Chondrocyte (in vitro differentiated cells): ENCODE measurements at places on chromosomes 1 and 21. TPM values are rescaled to one million over a fixed set of nuclear protein-coding genes. Genes with fewer than 3 reads are reported as not detected.

Gene COL16A1
- 230 to 272 TPM (median 262 TPM) in 3 replicates for total RNA-seq

GRCh38 chr1:29408831-29409605 lies 172.7 kb downstream of the PTPRU start:
- H3K36me3 ChIP-seq, result no peaks in the 10 kb centered on the region
- DNase-seq, result no peak
- no peak overlapping the region for H3K27ac ChIP-seq
- H3K4me3 ChIP-seq, result no peak overlapping the region
- H3K27me3 ChIP-seq, result peaks cover 27% of the 10 kb centered on the region

DNA sequence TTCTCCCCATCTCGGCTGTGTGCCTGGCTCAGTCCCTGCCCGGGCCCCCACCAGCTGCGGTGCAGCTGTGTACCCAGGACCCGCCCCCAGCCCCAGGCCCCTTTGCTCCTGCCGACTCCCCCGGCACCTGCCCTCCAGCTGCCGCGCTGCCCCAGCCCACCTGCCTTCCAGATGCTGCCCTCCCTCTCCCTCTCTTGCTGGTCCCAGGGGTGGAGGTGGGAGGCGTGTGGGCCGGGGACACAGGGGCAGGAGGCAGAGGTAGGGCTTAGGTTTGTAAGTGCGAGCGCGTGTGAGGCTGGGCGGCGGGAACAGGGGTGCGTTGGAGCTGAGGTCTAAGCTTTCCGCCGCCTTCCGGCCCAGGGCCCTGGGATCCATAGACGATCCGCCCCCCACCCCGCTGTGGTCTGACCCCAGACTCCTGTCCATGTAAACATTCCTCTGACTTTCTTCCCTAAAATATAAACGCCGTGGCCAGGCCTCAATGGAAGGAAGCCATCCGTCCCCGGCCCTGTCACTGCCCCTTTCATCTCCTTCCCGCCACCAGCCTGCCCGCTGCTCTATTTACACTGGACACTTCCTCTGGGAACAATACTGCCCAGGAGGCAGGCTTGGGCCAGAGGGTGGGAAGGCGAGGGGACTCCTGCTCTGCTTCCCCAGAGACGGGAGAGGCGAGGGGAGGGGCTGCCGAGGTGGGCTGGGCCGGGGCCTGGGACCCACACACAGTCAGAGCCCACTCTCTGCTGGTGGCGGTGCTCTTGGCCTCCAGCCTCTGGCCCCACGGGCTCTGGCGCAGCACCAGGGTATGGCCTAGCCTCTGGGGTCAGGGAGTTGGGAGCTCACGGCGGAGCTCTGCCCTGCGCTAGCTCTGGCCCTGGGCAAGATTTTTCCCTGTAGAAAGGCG lies 128.3 kb downstream of the CASZ1 start:
- no peak overlapping the region for H3K4me3 ChIP-seq
- no peaks in the 10 kb centered on the region for H3K27me3 ChIP-seq
- H3K36me3 ChIP-seq, result no peaks in the 10 kb centered on the region
- peaks cover 5% of the 10 kb centered on the region for H3K4me1 ChIP-seq
- no peak for DNase-seq

GRCh38 chr21:38114717-38115333 lies 142.0 kb upstream of the KCNJ15 start:
- no peak overlapping the region for H3K4me3 ChIP-seq
- peaks cover 3% of the 10 kb centered on the region for H3K27me3 ChIP-seq
- no peaks in the 10 kb centered on the region for H3K36me3 ChIP-seq
- H3K4me1 ChIP-seq, result no peaks in the 10 kb centered on the region
- no peak overlapping the region for H3K27ac ChIP-seq
- no peak for DNase-seq

Gene RBM11
- total RNA-seq, result not detected in 3 replicates

GRCh38 chr1:154821083-154821482 lies 49.0 kb downstream of the KCNN3 start:
- no peak overlapping the region for H3K4me3 ChIP-seq
- H3K4me1 ChIP-seq, result no peaks in the 10 kb centered on the region
- no peaks in the 10 kb centered on the region for H3K27me3 ChIP-seq
- H3K36me3 ChIP-seq, result no peaks in the 10 kb centered on the region

- DNase-seq, result no peak
- H3K27me3 ChIP-seq, result peaks cover 5% of the 10 kb centered on the region
- peaks cover 7% of the 10 kb centered on the region for H3K4me1 ChIP-seq
- H3K27ac ChIP-seq, result no peak overlapping the region
- no peak overlapping the region for H3K4me3 ChIP-seq
Observed at GRCh38 chr1:30782361-30783255, 25.0 kb upstream of the LAPTM5 start.

DNA sequence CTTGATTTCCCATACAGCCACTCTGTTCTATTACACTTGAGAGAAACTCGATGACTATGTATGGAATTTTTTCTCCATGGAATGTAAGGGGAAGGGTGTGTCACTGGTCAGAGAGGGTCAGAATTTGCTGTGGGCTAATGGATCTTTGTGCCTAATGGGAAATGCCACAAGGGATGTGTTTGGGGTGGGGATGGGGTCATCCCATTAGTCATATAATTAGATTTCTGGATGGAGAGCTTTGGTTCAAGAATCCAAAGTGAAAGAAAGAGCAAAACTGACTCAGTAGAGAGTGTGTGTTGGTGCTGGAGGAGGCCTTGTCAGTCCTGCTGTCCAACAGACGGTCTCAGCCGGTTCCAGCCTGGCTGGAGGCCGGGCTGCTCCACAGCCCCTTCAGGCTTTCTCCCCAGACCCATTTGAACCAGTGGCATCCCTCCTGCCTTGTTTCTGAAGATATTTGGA lies 86.4 kb downstream of the LAMC2 start:
- no peak overlapping the region for H3K4me3 ChIP-seq
- H3K4me1 ChIP-seq, result peaks cover 46% of the 10 kb centered on the region
- H3K36me3 ChIP-seq, result no peaks in the 10 kb centered on the region
- DNase-seq, result no peak
- H3K27me3 ChIP-seq, result no peaks in the 10 kb centered on the region

GRCh38 chr1:245483247-245483646 lies 328.5 kb downstream of the KIF26B start:
- DNase-seq, result no peak
- H3K4me3 ChIP-seq, result no peak overlapping the region
- peaks cover 12% of the 10 kb centered on the region for H3K4me1 ChIP-seq
- H3K27me3 ChIP-seq, result no peaks in the 10 kb centered on the region
- no peak overlapping the region for H3K27ac ChIP-seq

Gene VSIG8
- total RNA-seq, result not detected in 3 replicates

DNA sequence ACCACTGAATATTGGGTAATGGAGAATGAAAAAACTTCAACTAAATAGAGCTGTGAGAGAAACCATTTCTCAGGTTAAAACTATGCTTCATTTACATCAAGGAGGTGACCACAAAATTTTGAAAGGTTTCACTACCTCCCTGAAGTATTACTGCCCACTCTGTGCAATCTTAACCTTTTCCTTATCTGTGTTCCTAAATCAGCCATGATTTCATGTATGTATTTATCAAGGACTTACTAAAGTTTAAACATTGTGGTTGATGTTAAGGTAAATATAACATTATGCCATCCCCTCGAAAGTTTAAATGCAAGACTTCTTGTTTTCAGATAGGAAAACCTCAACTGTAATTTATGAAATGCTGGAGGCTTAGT lies 84.4 kb downstream of the CLEC20A start:
- peaks cover 13% of the 10 kb centered on the region for H3K36me3 ChIP-seq
- no peak for DNase-seq
- peaks cover 10% of the 10 kb centered on the region for H3K4me1 ChIP-seq
- no peak overlapping the region for H3K27ac ChIP-seq
- H3K27me3 ChIP-seq, result no peaks in the 10 kb centered on the region

DNA sequence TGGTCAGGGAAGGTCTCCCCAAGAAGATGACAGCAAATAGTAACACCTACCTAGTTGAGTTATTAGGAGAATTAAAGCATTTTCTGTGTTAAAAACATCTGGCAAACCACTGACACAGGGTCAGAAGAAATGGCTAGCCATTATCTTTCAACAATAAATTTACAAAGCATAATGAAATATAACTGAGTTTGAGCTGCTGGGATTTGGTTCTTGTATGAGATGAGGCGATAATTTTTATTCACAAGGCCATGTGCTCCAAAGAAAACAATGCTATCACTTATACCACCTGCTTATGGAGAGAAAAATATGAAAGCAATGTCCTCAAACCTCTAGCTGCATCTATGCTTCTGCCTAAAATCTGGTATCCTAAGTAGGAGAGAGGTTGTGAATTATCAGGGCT lies 202.3 kb downstream of the CRB1 start:
- no peak for DNase-seq
- H3K4me1 ChIP-seq, result peaks cover 45% of the 10 kb centered on the region
- H3K4me3 ChIP-seq, result no peak overlapping the region
- peaks cover 2% of the 10 kb centered on the region for H3K36me3 ChIP-seq
- no peak overlapping the region for H3K27ac ChIP-seq
- no peaks in the 10 kb centered on the region for H3K27me3 ChIP-seq

- H3K27me3 ChIP-seq, result no peaks in the 10 kb centered on the region
- H3K27ac ChIP-seq, result no peak overlapping the region
- no peak for DNase-seq
- no peaks in the 10 kb centered on the region for H3K36me3 ChIP-seq
- no peak overlapping the region for H3K4me3 ChIP-seq
- peaks cover 10% of the 10 kb centered on the region for H3K4me1 ChIP-seq
Observed at GRCh38 chr21:35015435-35016024, 33.6 kb downstream of the RUNX1 start.

Gene PKLR
- total RNA-seq, result not detected in 3 replicates

- no peaks in the 10 kb centered on the region for H3K36me3 ChIP-seq
- H3K4me1 ChIP-seq, result peaks cover 22% of the 10 kb centered on the region
- H3K27ac ChIP-seq, result no peak overlapping the region
- H3K27me3 ChIP-seq, result no peaks in the 10 kb centered on the region
- no peak for DNase-seq
- no peak overlapping the region for H3K4me3 ChIP-seq
Observed at GRCh38 chr1:87074001-87074795, 159.8 kb downstream of the HS2ST1 start.

Gene CRP
- total RNA-seq, result not detected in 3 replicates

Gene TAGLN2
- 222 to 392 TPM (median 388 TPM) in 3 replicates for total RNA-seq

DNA sequence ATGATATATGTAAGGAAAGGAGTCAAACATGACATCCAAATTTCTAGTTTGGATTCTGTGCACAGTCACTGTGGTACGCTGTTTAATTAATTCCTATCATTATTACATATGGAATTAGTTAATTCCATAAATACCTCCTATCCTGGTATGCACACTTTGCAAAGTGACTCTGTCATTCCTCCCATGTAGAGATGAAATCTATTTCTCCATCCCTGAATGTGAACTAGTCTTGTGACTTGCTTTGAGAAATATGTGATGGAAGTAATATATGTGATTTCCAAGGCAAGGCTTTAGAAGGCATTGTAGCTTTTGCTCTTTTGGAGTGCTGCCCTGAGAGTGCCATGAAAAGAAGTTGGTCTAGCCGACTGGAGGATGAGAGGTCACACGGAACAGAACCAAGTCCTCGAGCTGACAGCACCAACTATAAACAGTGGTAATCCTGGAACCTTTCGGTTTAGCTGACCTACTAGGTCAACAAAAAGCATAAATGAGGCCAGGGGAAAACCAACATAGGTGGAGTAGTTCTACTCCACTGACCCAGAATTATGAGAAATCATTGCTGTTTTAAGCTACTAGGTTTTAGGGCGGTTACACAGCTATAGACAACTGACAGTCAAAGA lies 1.5 kb downstream of the SELENOF start:
- H3K27ac ChIP-seq, result peak overlapping the region; percentile 71
- peaks cover 46% of the 10 kb centered on the region for H3K4me1 ChIP-seq
- peaks cover 7% of the 10 kb centered on the region for H3K36me3 ChIP-seq
- no peaks in the 10 kb centered on the region for H3K27me3 ChIP-seq
- H3K4me3 ChIP-seq, result no peak overlapping the region

GRCh38 chr1:227437495-227438008 lies 119.3 kb upstream of the CDC42BPA start:
- peaks cover 22% of the 10 kb centered on the region for H3K4me1 ChIP-seq
- H3K36me3 ChIP-seq, result no peaks in the 10 kb centered on the region
- H3K4me3 ChIP-seq, result peak overlapping the region; percentile 14
- H3K27ac ChIP-seq, result no peak overlapping the region
- no peaks in the 10 kb centered on the region for H3K27me3 ChIP-seq

GRCh38 chr1:20367626-20368025 lies 77.0 kb downstream of the VWA5B1 start:
- no peak overlapping the region for H3K4me3 ChIP-seq
- DNase-seq, result no peak
- H3K4me1 ChIP-seq, result peaks cover 10% of the 10 kb centered on the region
- peaks cover 57% of the 10 kb centered on the region for H3K27me3 ChIP-seq

- no peaks in the 10 kb centered on the region for H3K27me3 ChIP-seq
- H3K4me3 ChIP-seq, result no peak overlapping the region
- H3K4me1 ChIP-seq, result peaks cover 35% of the 10 kb centered on the region
- H3K36me3 ChIP-seq, result no peaks in the 10 kb centered on the region
Observed at GRCh38 chr1:224730965-224731364, 114.8 kb downstream of the CNIH3 start.

DNA sequence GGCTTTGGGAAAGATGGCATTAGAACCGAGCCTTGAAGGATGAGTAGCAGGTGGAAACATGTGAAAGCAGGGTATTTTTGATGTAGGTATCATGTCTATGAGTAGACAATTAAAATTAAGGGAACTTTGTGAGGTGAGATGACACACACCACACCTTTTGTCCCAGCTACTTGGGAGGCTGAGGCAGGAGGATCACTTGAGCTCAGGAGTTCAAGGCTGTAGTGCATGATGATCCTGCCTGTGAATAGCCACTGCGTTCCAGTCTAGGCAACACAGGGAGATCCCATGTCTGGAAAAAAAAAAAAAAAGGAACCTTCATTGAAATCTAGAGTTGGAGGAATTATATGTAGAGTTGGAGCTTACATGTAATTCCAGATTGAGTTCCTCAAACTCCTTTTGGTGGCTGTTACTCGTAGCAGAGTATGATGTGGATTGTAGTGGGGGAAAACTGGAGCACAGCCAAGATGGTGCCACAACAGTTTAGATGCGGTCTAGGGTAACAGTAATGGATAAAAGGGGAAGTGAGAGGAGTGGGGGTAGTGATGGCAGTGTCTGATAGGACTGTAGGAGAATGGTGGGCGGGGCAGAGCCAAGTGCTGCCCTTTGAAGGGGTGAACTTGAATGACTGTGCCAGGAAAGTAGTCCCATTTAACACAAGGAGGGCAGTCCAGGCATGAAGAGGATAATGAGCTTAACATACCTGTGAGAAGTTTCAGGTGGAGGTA lies 17.4 kb downstream of the AK4 start:
- peaks cover 5% of the 10 kb centered on the region for H3K36me3 ChIP-seq
- H3K27me3 ChIP-seq, result no peaks in the 10 kb centered on the region
- no peak overlapping the region for H3K27ac ChIP-seq
- no peak for DNase-seq
- H3K4me3 ChIP-seq, result no peak overlapping the region

- peaks cover 11% of the 10 kb centered on the region for H3K4me1 ChIP-seq
- H3K36me3 ChIP-seq, result no peaks in the 10 kb centered on the region
- no peak overlapping the region for H3K27ac ChIP-seq
- no peaks in the 10 kb centered on the region for H3K27me3 ChIP-seq
- H3K4me3 ChIP-seq, result no peak overlapping the region
Observed at GRCh38 chr1:162977944-162978568, 91.1 kb upstream of the RGS4 start.

GRCh38 chr1:226677027-226678020 lies 61.8 kb downstream of the ITPKB start:
- H3K36me3 ChIP-seq, result peaks cover 2% of the 10 kb centered on the region
- no peaks in the 10 kb centered on the region for H3K27me3 ChIP-seq
- DNase-seq, result no peak
- H3K27ac ChIP-seq, result peak overlapping the region; percentile 85
- peak overlapping the region; percentile 29 for H3K4me3 ChIP-seq
- H3K4me1 ChIP-seq, result peaks cover 43% of the 10 kb centered on the region

Gene LEPR
- total RNA-seq, result 5.4 to 5.9 TPM (median 5.8 TPM) in 3 replicates
